ENCODE measurements at places on chromosomes 16 and 17. TPM values are rescaled to one million over a fixed set of nuclear protein-coding genes. Genes with fewer than 3 reads are reported as not detected.

DNA sequence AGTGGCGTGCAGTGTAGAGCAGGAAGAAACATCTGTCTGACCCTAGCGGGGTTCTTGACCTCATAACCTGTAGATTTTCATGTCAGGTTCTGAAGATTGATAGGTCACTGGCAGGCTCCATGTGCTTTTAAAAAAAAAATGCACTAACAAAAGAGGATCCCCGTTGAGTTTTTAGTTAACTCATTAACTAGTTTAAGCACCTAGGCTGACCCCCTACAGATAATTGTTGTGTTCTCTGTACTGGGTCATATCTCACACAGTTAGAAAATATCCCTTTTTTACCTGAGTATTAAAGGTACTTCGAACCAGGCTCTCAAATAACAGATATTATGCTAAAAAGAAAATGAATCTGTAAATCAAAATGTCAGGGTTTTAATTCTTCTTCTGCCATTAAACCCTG lies 676.6 kb downstream of the CDH11 start:
- no peak for DNase-seq

GRCh38 chr17:77742579-77742978 lies 215.9 kb upstream of the TNRC6C start:
- DNase-seq: no peak

GRCh38 chr17:39903158-39903884 lies 15.1 kb downstream of the GSDMB start:
- DNase-seq: no peak

- peak; percentile 90 for DNase-seq
These were observed 19.2 kb downstream of the GJD3 start for GRCh38 chr17:40345161-40345993.

GRCh38 chr16:15972046-15972868 lies 22.8 kb downstream of the ABCC1 start:
- no peak for DNase-seq

The MYCBPAP gene
- 0.66 TPM for total RNA-seq

The NHLRC4 gene
- total RNA-seq: 1.5 TPM

The TOM1L2 gene
- total RNA-seq: 18.5 TPM

The SALL1 gene
- under 0.01 TPM for total RNA-seq

The CAPNS2 gene
- total RNA-seq: 0.62 TPM

The KCNH6 gene
- total RNA-seq: not detected

The SLC25A39 gene
- 35.9 TPM for total RNA-seq

The TTYH2 gene
- total RNA-seq: 35.5 TPM

The UTS2R gene
- 2.2 TPM for total RNA-seq

The CDR2L gene
- 3.4 TPM for total RNA-seq
